ENCODE measurements at places on chromosomes 1 and 21. TPM values are rescaled to one million over a fixed set of nuclear protein-coding genes. Genes with fewer than 3 reads are reported as not detected.

DNA sequence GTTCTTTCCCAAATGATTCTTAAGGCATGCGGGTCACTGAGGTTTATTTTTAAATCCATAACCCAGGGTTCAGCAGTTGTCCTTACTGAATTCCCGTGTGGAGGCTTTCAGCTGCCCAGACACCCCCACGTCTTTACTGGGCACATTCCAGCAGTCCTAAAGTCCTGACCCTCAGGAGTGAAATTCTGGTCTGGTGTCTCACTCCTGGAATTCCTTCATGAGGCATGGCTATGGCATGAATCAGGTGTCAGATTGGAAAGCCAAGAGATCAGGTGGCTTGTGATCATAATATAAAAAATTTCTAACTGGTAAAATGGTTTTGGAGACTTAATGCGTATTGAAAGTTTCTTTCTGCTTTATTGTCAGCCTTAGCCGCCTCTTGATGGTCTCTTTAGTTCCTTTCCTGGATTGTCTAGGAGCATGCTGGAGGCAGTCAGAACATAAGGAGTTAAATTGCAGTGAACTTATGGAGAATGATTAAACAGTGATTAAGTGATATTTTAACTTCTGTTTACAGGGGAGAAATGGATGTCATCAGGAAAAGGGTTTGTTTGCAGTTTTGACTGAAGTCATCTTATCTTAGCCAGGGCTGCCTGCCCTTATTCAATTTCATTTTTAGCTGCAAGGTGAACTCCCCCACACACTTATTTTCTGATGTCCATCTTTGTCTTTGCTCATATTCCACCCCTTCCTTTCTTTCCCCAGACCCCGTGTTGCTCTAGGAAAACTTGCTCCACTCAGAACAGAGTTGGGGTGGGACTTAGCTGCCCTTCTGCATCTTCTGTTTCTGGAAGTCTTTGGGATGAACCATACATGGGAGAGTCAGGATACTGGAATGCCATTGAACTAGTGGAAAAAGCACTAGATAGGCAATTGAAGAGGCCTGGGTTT is 25.7 kb upstream of the MACF1 start:
- H3K4me3 ChIP-seq = peak overlapping the region; percentile 29
- DNase-seq = no peak
- H3K27me3 ChIP-seq = no peaks in the 10 kb centered on the region

- peaks cover 5% of the 10 kb centered on the region for H3K36me3 ChIP-seq
- no peak overlapping the region for H3K4me3 ChIP-seq
- no peak overlapping the region for H3K27ac ChIP-seq
- H3K27me3 ChIP-seq = no peaks in the 10 kb centered on the region
- DNase-seq = no peak
Measured at GRCh38 chr1:51303751-51304251, 26.6 kb downstream of the TTC39A start.

- no peaks in the 10 kb centered on the region for H3K27me3 ChIP-seq
- no peak for DNase-seq
- no peaks in the 10 kb centered on the region for H3K36me3 ChIP-seq
- no peak overlapping the region for H3K4me3 ChIP-seq
Measured at GRCh38 chr1:192513196-192513595, 62.4 kb upstream of the RGS1 start.

GRCh38 chr1:40064797-40065499 is 24.4 kb downstream of the CAP1 start:
- no peak for DNase-seq
- no peak overlapping the region for H3K4me3 ChIP-seq
- no peaks in the 10 kb centered on the region for H3K27me3 ChIP-seq
- H3K27ac ChIP-seq = no peak overlapping the region

GRCh38 chr1:3626025-3626424 is 1.2 kb downstream of the TPRG1L start:
- peaks cover 4% of the 10 kb centered on the region for H3K27me3 ChIP-seq
- H3K27ac ChIP-seq = peak overlapping the region; percentile 92
- H3K4me1 ChIP-seq = peaks cover 13% of the 10 kb centered on the region
- H3K4me3 ChIP-seq = peak overlapping the region; percentile 89
- DNase-seq = no peak

Gene OR2G6
- total RNA-seq = not detected

DNA sequence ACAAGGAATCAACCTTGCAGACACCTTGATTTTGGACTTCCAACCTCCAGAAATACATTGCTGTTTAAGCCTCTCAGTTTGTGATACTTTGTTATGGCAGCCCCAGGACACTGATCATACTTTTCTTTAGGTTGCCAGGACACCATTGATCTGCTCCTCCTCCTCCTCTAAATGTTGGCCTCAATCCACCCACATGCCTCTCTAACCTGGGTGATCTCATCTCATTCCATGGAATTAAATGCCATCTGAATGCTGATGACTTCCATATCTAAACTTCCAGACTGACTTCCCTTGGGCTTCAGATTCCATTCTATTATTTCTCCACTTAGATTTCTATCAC is 7.4 kb upstream of the PPP1R15B start:
- no peak for DNase-seq
- peaks cover 32% of the 10 kb centered on the region for H3K4me1 ChIP-seq
- H3K4me3 ChIP-seq = no peak overlapping the region
- H3K27me3 ChIP-seq = no peaks in the 10 kb centered on the region
- peaks cover 3% of the 10 kb centered on the region for H3K36me3 ChIP-seq
- peak overlapping the region; percentile 27 for H3K27ac ChIP-seq
